Endodermal cell (in vitro differentiated cells): ENCODE measurements at places on chromosomes 5 and 9. TPM values are rescaled to one million over a fixed set of nuclear protein-coding genes. Genes with fewer than 3 reads are reported as not detected.

TNFSF8 gene
- not detected in 2 replicates for total RNA-seq

CARD9 gene
- 0.23 to 0.38 TPM (median 0.35 TPM) in 3 replicates for total RNA-seq

OR1Q1 gene
- not detected in 2 replicates for total RNA-seq

DDX4 gene
- total RNA-seq: not detected in 2 replicates

PCDHGA10 gene
- total RNA-seq: 19.5 and 20.7 TPM in 2 replicates

CATSPER3 gene
- total RNA-seq: 0.54 to 1.0 TPM (median 0.64 TPM) in 3 replicates

CDO1 gene
- total RNA-seq: 6.9 and 7.6 TPM in 2 replicates

BRD3 gene
- 50.7 to 92.3 TPM (median 90.8 TPM) in 3 replicates for total RNA-seq
